ENCODE measurements at places on chromosomes 11 and 22.

GRCh38 chr11:117914991-117915618 lies 14.1 kb downstream of the TMPRSS13 start:
- no peak for DNase-seq

GRCh38 chr22:19855504-19856409 lies 1.1 kb upstream of the GNB1L start:
- DNase-seq, result no peak

GRCh38 chr11:69449320-69450063 lies 32.0 kb upstream of the LINC01488 start:
- no peak for DNase-seq

DNA sequence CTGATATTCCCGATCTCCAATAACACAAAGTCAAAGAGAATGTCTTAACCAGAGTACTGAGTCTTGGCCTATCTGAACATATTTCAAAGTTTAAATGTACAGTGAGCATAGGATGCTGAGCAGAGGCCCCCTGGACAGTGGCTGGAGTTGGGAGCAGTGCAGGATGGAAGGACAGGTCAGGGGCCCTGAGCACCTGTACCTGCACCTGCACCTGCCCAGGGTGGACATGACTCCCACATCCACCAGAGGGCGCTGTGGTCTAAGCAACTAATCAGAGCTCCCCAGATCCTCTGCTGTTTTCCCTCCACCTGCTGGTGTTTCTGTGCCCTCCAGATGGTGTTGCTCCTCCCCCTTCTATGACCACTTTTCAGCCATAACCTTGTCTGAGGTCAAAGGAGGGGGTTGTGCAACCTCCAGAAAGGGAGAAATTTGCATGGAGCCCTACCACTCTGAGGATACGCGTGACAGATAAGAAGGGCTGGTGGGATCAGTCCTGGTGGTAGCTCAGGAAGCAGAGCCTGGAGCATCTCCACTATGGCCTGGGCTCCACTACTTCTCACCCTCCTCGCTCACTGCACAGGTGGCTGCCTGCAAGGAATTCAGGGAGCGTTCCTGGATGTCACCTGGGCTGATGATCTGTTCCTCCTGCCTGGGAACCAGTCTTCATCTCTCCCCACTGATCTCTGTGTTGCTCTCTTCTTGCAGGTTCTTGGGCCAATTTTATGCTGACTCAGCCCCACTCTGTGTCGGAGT lies 49.1 kb upstream of the VPREB1 start:
- no peak for DNase-seq

DNA sequence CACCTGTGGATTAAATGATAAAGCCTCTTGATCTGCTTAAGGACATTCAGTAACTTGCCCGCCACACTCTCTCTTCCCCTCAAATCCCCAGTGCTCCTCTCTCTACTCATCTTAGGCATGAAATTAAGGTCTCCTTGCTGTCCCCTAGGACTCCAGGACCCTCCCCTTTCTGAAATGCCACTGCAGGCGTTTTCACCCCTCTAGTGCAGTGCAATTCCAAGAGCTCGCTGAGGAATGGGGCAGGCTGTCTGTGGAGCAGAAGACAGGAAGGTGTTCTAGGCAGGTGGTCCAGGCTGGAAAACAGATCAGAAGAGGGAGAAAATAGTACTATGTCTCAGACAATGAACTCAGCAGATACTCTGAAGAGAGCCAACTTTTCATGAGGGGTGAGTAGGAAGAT lies 55.8 kb upstream of the ARHGAP42 start:
- DNase-seq, result no peak

DNA sequence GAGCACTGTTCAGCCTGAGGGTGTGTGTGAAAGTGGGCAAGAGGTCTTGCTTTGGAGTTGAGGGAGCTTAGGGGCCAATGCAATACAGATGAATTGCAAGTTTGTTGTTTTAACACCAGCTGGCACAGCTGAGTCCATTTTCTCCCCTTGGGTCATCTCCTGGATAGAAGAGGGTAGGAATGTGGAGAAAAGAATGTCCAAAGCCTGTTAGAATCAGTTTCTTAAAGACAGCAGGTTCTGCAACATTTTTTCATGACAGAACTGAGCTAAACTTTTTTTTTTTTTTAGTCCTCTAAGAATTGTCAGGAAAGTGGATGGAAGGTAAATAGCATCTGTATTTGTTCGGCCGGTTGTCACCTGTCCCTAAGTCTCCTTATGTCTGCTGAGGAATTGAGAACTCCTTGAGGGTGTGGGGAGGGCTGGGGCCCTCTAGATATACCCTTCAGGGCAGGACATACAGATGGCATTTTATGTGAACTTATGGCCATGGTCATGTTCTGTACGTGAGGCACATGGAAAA lies 211.1 kb upstream of the CADM1 start:
- DNase-seq, result no peak

DNA sequence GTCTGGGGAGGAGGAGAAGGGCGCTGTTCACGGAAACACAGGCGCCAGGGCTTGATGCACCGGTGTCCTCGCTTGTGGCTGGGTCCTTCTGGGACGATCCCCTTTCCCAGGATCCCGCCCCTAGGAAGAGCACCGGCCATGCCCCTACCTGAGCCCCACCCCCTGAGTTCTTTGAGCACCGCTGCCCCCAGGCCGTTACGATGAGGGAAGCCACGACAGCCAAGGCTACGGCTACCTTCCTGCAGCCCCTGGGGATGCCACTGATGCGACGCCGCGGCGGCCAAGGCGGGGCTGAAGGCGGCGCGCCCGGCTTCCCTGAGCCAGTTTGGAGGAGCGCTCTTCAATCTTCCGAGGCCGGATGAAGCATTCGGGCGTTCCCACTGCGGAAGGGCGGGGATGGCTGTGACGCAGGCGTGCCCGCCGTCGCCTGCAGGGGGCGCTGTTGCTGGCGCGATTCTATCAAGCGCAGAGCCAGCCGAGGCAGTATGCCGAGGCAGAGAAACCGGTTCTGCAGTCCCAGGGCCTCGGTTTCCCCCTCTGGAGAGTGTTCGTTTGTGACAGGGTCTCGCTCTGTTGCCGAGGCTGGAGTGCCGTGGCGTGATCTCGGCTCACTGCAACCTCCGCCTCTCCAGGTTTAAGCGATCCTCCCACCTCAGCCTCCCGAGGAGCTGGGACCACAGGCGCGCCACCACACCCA lies 9.7 kb upstream of the NEFH start:
- DNase-seq, result peak; percentile 21

GRCh38 chr22:39364714-39365491 lies 15.1 kb downstream of the SYNGR1 start:
- no peak for DNase-seq

- no peak for DNase-seq
These were observed 80.7 kb upstream of the FAM181B start for GRCh38 chr11:82814379-82814778.

GRCh38 chr22:16915701-16916100 lies 90.5 kb upstream of the XKR3 start:
- no peak for DNase-seq

All from activated gamma-delta T cell (primary cell).